Mesendoderm (in vitro differentiated cells): ENCODE measurements at places on chromosomes 4 and X.

DNA sequence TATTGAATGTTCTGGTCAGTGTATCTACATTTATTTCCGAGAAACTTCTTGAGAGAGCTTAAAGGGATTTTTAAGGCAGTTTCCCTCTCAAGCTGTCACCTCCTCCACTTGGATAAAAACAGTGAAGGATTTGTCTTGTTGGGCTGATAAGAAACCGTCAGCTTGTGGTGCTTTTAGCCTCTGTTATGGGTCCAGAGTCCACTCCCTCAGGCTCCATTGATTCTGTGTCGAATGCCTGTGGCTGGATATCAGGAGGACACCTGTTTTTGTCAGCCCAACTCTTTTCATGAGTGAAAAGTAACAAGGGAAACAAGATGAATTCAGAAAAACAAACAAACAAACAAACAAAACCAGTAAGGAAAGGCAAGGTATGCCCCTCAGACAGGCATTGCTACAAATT, 12.4 kb downstream of the CLCN4 start:
- no peak for DNase-seq

DNA sequence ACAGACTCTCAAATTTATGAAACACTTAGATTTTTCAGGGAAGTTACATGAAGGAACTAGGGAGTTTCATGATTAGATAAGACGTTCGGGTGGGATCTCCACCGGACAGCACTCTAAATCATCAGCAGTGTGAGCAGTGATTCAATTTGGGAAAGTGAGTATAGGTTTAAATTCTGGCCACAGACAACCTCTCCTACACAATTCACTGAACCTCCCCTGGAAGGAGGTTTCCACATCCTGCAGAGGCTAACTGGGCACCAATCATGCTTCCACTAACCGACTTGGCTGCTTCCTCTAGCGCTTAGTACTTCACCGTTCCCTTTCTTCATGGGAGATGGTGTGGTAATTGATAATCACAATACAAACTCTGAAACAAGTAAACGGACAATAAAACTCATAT, 5.6 kb downstream of the CXCL9 start:
- DNase-seq: no peak

GRCh38 chr4:88865466-88865865, 167.8 kb upstream of the NAP1L5 start:
- DNase-seq: no peak

GRCh38 chr4:134297765-134298164, 96.2 kb upstream of the PABPC4L start:
- DNase-seq: no peak
